ENCODE measurements at places on chromosomes 1 and 21. TPM values are rescaled to one million over a fixed set of nuclear protein-coding genes. Genes with fewer than 3 reads are reported as not detected.

Gene TPRG1L
- 45.6 TPM for total RNA-seq

Gene ANKRD35
- 5.0 TPM for total RNA-seq

Gene MIXL1
- not detected for total RNA-seq

Gene ABCG1
- total RNA-seq = 11.8 TPM

Gene PCSK9
- total RNA-seq = 0.32 TPM

Gene TATDN3
- total RNA-seq = 12.2 TPM

Gene CD53
- total RNA-seq = 30.2 TPM

Gene ENTREP3
- total RNA-seq = 21.3 TPM

Gene GIPC2
- total RNA-seq = 3.0 TPM

Gene KLHDC8A
- 0.83 TPM for total RNA-seq

Gene TNFRSF8
- total RNA-seq = 1.00 TPM

- DNase-seq = no peak
These were observed 22.1 kb downstream of the INSL5 start for GRCh38 chr1:66778969-66779368.

DNA sequence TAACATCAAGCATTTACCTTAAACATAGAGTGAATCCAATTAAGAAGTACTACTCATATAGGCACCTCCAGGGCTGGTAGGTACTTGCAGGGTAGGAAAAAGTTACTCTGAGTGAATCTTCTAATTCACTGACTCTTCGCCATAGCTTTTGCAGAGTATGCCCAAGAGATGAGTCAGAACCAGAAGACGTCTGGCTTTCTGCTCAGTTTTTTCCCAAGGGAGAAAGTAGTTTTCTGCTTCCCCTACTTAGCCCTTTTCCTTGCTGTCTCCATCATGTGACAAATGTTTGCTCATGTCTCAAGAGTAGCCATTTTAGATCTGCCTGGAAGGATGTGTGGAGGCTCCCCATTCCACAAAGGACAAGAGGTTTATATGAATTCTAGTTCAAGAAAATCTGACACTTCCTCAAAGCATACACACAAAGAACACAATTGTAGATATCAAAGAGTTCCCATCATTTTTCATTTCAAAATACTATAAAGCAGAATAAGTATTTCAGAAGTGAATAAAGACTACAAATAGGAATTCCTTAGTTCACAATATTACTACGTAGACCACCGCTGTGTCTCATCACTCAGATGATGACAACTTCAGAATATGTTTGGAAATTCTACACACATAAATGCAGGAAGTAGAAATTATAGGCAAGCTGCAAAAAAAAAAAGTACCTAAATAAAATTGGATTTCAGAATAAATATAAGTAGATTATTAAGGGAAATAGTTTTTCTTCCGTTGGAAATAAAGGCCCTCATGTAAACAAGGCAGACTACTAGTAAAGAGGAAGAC is 98.5 kb downstream of the ASH1L start:
- DNase-seq = no peak

GRCh38 chr21:37828991-37829390 is 87.3 kb downstream of the KCNJ6 start:
- DNase-seq = no peak

GRCh38 chr1:43152866-43153265 is 19.2 kb downstream of the EBNA1BP2 start:
- DNase-seq = no peak

- DNase-seq = no peak
These were observed 29.3 kb upstream of the ACP6 start for GRCh38 chr1:147699686-147700041.

GRCh38 chr1:197737916-197738315 is 37.4 kb downstream of the DENND1B start:
- no peak for DNase-seq

GRCh38 chr1:168372307-168372706 is 91.6 kb downstream of the TBX19 start:
- DNase-seq = no peak

- no peak for DNase-seq
These were observed 18.2 kb upstream of the AHCTF1 start for GRCh38 chr1:246949956-246950355.

GRCh38 chr1:228684607-228685006 is 50.7 kb upstream of the RHOU start:
- no peak for DNase-seq

GRCh38 chr1:27356619-27357280 is 10.0 kb downstream of the MAP3K6 start:
- DNase-seq = no peak

DNA sequence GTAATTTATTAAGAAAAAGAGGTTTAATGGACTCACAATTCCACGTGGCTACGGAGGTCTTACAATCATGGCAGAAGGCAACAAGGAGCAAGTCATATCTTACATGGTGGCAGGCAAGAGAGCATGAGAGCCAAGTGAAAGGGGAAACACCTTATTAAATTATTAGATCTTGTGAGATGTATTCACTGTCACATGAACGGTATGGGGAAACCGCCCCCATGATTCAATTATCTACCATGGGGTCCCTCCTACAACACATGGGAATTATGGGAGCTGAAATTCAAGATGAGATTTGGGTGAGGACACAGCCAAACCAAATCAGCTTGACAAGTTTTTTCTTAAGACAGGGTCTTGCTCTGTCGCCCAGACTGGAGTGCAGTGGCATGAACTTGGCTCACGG is 14.3 kb downstream of the DAP3 start:
- DNase-seq = no peak

DNA sequence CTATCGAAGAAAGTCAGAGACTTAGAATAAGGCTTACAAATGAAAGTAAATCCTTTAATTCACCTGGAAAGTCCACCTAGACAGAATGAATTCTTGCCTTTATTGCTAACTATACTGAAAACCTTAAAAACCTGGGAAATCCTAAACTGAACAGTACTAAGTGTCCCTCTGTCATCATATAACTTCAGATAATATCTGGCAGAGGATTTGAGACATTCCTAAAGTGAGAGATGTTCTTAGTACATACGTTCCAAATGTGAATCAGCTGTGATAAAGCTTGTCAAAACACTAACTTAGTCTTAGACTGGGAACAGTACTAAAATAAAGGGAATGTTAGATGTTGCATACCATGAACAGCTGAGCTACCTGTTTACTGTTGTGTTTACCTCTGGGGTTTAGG is 121.7 kb downstream of the TNFSF18 start:
- DNase-seq = no peak

- DNase-seq = peak; percentile 95
These were observed 10.0 kb downstream of the SLX9 start for GRCh38 chr21:44949779-44950198.

- DNase-seq = peak; percentile 35
These were observed 14.2 kb upstream of the PLEKHA6 start for GRCh38 chr1:204373911-204374310.

GRCh38 chr1:67840449-67840848 is 7.2 kb upstream of the GNG12 start:
- DNase-seq = no peak

GRCh38 chr1:83095570-83095969 is 903.4 kb downstream of the TTLL7 start:
- no peak for DNase-seq

- DNase-seq = no peak
These were observed 82.0 kb upstream of the ROR1 start for GRCh38 chr1:63691701-63692425.

DNA sequence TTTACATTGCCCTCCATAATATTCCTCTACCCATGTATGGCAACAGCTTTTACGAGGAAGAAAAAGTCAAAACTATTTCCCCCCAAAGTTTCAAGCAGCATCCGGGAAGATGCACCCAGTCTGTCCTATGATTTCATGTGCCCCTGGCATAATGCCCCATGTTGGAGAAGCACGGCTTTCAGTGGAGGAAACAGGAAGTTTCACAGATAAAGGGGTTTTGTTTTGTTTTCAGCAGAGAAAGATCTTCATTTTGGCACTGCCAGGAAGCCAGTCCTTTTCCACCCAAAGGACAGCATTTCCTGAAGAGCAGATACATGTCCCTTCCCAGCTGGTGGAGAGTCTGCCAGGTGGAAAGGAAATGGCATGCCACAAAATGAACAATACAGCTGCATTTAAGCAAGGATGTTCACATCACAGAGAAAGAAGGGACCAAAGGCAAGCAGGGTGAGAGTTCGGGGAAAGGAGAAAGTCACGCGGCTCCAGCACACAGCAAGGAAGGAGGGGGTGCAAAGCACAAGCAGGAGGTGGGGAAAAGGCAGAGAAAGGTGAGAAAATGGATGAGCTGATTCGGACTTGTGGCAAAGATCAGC is 95.3 kb upstream of the HIVEP3 start:
- no peak for DNase-seq

DNA sequence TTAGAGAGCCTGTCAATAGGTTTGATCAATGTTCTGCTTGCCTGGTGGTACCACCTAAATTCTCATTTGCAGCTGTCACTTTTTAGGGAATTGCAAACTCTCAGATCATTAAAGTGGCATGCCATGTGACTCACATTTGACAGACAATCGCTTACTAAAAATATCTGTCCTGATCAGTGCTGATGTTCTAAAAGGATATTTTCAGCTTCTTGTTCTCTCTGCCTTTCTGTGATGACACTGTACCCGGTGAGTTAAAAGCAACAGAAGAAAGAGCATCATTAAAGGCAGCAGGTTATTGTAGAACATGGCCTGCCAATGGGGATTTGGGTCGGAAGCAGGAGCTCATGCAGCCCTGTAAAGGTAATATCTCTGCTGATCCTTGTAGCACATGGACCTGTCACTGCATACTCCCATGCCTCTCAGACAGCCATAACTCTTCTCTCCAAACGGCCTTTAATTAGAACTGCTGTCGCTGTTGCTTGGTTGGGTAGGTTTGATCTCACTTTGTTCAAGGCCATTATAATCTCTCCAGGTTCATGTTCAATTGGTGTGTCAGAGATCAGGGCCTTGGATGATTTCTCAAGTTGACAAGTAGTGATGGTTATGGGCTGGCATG is 441.3 kb upstream of the DEPDC1 start:
- no peak for DNase-seq

DNA sequence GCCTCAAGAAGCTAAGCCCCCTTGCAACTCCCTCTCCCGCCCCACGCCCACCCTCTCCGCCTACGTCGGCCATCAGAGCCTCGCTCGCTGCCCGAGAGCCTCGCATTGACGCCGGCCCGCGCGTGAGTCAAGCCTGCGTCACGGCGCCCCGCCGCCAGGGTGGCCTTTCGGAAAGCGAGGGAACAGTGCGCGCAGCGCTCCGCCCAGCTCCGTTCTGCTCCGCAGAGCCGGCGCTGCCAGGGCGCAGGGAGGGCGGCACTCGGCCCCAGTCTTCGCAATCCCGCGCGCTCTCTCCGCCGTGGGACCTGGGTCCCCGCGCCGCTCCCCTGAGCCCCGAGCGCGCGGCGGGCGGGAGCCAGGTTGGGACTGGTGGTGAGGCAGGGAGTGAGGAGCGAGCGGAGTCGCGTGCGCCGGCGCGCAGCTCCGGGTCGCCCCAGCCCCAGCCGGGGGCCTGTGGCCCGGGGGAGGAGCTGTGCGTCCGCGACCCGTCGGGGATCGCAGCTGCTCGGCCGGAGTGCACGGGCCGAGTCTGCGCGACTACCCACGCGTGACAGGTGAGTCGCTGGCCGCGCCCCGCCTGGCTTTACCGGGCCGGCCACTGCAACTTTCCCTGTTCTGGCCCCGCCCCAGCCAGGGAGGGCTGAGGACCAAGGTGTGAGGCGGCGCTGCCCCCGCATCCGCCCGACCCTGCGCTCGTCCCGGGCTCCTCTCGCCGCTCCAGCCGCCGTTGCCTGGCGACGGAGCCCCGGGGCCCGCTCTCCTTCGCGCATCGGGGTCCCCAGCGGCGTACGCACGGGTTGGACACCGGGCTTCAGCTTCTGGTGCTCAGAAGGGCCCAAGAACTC is at the start of gene SLC6A17:
Gene SLC6A17, plus strand, starts transcription at position 165 of the 845 bp plus-strand sequence. CDS start 16,436 bp downstream, outside the sequence.
- DNase-seq = peak; percentile 86

DNA sequence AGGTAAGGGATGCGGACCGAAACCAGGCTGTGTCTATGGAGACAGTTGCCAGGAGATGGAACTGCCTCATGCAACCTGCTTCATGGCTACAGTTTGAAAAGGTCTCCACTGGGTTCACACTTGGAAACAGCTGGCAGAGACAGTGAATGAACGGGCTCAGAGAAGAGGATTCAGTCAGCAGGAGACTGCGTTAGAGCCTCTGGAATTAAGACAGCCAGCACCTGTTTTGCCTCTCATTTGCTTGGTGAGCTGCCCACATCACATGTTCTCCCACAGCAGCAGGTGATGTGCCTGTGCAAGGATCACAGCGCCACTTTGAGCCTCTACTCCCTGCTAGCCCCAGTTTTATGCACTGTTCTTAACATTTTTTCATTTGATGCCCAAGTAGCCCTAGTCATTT is 321.0 kb downstream of the PLPP3 start:
- DNase-seq = no peak

DNA sequence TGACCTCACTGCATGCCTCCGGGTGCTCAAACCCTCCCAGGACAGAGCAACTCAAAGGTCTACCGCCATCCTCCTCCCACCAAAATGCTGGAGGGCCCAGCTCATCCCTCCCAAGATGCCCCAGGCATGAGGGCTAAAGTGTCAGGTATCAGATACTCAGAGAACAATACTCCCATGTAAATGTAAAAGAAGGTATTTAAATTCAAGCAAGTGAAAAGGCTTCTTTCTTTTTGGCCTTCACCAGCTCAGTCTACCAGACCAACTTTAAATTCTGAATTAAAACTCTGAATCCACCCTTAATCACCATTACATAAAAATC is 3.0 kb downstream of the PARP1 start:
- no peak for DNase-seq

- DNase-seq = no peak
These were observed 817.7 kb upstream of the B3GALT2 start for GRCh38 chr1:194004146-194004545.

- no peak for DNase-seq
These were observed 167.2 kb downstream of the RUNX1 start for GRCh38 chr21:34881839-34882371.

- DNase-seq = no peak
These were observed 39.0 kb downstream of the COQ8A start for GRCh38 chr1:226979115-226979516.

GRCh38 chr1:92882819-92883218 is 51.0 kb downstream of the RPL5 start:
- no peak for DNase-seq

DNA sequence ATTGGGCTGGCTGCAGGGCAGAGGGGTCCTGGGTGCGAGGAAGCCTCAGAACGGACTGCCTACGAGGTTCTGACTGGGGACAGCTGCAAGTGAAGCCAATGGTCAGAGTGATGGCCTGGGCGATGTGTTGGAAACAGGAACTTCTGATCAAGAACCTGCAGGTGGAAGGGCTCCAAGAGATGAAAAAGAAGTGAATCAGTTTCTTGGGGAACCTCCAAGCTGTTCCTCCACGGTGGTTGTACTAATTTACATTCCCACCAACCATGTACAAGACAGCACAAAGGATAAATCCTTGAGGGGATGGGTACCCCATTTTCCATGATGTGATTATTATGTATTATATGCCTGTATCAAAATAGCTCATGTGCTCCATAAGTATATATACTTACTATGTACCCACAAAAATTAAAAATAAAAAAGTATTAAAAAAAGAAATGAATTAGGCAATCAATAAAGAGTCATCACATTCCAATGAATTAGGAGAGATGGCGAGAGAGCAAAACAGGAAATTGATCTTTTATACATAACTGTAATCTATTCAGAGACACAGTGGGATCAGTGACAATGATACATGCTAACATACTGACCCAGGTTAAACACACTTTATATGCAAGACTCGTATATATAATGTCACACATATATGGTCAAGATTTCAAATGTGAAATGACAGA is 58.1 kb downstream of the PTPN14 start:
- DNase-seq = no peak

- DNase-seq = peak; percentile 12
These were observed 21.8 kb downstream of the MFSD2A start for GRCh38 chr1:39976732-39977131.

GRCh38 chr1:9340172-9340854 is 47.6 kb downstream of the SPSB1 start:
- no peak for DNase-seq

Data from posterior vena cava (tissue), 2 donors.